ENCODE measurements at places on chromosomes 1 and 21.

DNA sequence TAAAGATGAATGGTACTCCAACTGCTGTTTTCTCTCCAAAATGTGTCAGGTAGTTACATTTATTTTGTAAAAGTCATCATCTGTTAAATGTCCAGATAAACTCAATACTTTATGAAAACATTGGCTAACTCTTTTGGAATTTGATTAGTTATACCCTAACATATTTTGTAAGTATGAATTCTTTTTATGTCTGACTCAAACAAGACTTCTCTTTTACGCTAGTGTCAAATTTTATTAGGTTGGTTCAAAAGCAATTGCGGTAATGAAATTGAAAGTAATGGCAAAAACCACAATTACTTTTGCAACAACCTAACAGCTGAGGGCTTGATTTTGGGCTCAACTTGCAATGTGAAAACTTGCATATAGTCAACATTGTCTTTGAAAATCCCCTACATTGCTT is 41.0 kb upstream of the USP25 start:
- DNase-seq, result no peak

DNA sequence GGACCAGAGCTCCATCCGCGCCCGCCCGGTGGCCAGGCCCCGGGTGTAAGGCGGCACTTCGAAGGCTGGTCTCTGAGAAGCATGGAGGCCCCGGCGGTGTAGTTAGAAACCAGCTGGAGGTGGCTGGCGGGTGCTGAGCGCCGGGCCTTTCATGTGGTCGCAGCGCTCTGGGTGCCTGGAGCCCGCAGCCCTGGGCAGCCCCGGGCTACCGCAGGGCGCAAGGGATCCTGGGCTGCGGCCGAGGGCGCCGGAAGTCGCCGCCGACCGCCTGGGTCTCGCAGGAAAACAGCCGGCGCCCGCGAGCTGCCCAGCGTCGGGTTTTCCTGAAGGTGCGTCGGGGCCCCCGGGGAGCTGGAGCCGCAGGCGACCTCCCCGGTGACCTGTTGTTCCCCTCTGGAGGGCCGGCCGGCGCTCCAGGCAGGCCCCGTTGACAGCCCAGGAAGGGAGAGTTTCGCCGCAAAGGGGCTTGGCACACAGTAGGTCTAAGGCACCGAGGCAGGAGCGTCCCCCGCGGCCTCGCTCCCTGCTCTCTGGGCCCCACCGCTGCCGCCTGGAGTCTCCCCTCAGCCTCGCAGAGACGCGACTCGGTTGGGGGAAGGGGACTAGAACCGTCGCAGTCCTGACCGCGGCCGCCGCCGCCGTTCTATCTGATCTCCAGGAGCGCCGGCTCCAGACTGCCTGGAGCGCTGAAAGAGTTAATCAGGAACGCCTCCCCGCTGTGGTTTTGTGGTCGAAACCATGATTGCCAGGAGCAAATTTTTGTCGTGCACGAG is 2.7 kb downstream of the GRHL3 start:
- peak; percentile 40 for DNase-seq

DNA sequence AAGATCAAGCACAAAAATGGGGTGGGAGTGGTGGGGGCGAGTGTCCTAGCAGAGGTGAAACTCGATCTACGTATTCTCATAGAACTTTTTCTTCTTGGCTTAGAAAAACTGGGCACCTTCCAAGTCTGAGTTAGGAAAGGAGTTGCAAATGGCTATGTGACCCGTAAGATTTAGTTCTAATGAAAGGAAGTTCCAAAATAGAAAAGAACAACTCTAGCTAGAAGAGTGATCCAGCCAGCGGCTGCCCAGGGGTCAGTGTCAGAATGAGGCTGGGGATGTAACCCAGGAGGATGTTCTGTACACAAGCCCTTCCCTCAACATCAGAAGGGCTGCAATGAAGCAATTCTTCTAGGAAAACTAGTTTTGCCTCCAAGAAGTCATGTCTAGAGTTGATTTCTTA is 5.2 kb downstream of the MTARC1 start:
- no peak for DNase-seq

- no peak for DNase-seq
Observed at GRCh38 chr1:67294836-67295617, 12.6 kb upstream of the IL12RB2 start.

DNA sequence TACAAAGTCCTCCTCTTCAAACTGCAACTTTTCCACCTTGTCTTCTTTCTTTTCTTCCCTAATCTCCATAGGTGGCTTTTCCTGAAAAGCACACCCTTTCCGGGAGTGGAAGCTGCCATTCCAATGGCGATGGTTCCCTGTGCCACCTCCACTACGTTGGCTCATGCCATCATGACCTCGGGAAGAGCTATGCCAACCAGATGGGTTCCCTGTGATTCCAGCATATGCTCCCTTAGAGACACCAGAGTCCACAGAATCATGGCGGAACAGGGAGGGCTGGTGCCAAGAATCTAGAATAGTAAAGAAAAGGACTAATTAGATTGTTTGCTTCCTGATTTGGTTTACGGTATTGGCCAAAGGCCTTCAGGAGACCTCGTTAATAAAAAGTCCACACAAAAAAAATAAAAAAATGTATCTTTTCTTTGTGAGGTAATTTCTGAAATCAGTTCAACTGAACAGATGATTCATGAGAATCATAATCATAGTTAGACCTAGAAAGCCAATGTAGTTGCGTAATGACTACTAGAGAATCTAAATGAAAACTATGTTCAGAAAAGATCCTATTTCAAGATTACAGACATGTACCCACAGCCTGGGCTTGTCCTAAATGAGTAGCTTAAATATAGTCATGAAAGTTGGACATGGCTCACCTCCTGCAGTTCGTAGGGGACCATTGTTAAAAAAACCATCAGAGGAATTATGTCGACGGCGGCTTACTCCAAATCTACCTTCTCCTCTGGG is 30.9 kb upstream of the CCDC17 start:
- no peak for DNase-seq

DNA sequence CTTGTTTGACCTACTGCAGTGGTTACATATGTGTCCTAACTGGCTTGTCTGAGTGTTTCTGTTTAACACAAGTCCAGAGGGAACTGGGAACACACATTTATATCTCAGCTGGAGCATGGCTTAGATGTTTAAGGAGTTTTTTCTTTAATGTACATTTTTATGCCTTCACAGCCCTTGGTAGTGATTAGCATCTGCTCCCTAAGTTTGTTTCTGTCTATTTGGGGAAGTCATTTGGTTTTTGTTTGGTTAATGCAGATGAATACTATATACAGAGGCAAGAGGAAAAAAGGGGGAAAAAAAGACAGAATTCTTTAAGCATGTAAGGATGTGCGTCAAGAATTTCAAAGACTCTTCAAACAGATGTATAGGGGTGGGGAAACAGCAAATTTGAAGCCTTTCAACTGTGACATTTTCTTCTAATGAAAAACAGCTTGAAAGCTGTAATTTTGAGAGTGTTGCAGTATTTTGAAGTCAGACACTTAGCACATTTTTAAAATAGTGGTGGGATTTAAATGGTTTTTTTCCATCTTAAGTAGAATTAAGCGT is 15.4 kb downstream of the MACO1 start:
- DNase-seq, result no peak

DNA sequence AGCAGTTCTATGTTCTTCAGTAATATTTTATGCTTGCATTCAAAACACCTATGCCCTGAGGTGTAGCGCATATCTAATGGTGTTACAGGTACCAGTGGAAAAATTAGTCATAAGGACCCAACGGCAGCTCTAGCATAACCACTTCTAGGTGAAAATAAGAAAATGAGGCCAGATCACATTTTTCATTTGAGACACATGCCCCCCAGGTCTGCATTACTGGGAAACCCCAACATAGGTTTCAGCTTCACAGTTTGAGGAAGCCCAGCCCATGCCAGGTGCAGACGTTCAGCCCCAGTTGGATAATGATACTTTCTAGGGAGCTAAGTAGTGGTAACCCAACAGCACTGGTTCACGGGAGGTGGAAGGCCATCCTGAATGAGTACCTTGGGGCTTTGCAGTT is 129.8 kb downstream of the CNIH3 start:
- DNase-seq, result no peak

DNA sequence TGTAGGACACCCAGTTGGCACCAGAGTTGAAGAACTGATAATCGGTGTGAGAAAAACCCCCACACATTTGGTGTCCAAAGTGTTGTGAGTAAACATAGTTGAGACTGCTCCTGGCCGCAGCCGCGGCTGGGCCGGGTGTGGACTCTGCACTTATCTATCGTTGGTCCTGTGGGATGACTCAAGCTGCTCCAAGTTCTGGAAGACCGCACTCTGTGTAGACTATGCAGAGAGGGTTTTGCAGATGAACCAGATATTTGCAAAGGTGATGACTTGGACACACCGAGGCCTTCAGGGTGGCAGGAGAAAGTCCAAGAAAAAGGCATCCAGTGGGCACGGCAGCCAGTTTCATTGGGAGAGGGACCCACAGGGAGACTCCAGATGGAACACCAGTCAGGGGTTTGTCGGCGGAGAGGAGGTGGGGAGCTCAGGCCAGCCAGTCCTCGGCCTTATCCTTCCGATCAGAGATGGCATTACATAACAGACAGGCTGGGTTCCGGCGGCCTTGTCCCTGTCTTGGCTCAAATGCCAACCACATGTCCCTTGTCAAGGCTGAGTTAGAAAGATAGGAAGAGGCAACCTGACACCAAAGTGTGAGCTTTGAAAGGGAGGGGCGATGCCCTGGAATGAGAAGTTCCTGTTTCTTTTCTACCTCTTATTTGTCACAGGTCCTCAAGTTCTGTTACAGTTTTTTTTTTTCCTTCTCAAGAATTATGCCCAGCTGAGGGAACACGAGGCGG is 21.1 kb downstream of the C2CD2 start:
- DNase-seq, result no peak

GRCh38 chr1:57307392-57308170 is 116.3 kb downstream of the DAB1 start:
- no peak for DNase-seq

DNA sequence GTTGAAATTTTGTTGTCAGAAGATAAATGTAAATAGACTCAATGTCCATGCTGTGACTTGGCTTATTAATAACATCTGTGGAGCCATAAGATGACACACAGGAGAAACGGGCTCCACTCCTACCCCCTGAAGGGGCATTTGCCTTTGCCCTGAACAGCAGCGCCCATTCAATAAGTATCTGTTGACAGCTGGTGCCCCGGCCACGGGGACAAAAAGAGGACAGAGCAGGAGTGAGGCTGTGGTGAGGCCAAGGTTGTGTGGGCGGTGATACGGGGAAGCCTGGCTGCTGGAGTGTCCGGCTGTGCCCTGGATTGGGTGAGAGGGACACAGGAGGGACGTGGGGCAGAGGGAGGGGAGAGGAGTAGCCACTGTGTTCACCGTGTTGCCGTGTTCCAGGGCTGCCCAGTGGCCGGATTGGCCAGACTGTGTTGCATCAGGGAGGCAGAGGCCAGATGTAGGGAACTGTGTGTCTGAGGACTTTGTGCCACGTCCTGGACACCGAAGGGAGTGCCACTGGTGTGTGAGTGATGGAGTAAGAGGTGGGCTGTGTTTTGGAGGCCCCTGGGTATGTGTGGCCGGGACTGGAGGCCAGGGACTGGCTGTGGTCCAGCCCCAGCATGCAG is 15.1 kb downstream of the PRMT2 start:
- no peak for DNase-seq

DNA sequence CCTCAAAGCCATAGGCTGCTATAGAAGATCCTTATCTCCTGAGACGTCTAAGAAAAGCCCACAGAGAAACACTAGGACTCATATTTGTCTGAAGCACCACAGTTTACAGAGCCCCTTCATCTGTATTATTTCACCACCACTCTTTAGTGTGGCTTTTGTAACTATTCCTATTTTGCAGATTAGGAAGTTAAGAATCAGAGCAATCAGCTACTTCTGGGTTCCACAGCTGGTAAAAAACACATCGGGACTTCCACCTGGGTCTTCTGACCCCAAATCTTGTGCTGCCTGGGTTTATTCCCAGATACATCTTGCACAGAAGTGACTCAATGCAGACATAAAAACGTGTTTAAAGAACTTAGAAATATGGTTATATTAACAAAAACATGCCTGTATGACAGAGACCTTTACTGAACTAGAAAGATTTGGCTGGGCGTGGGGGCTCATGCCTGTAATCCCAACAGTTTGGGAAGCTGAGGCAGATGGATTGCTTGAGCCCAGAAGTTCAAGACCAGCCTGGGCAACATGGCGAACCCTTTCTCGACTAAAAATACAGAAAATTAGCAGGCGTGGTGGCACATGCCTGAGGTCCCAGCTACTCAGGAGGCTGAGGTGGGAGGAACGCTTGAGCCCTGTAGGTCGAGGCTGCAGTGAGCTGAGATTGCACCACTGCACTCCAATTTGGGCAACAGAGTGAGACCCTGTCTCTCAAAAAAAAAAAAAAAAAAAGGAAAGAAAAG is 40.9 kb downstream of the ELK4 start:
- no peak for DNase-seq

GRCh38 chr21:40685141-40685540 is 161.8 kb downstream of the DSCAM start:
- DNase-seq, result no peak

DNA sequence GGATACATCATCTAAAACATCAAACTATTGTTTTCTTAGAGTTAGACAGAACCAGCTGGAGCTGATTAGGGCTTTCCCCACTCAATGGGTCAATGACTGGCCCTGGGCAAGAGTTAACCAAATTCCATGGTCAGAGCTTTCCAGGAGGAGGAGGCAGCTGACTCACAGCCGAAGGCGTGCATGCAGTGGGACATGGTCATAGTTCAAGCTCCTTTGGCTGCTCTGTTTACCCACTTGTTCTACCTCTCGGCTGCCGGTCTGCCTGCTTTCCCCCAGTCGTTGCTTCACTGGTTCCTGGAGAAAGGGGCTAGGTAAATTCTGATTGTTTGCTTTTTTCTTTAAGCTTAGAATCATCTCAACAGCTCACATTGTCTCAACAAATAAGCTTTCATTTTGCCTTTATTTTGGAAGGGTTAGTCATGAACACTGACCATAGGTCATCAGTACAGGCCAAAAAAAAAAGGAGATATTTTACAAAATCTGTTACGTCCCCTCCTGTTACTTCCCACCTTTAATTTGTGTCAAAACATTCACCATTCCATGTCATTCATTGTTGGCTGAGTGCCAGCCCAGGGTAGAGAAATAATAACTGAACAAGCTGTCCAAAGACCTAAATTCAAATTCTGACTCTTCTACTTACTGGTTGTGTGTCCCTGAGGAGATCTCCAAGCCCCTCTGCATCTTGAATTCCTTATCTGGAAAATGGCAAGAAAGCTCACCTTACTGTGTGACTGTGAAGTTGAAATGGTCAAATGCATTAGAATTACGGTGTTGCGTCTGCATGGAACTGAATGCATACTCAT is 12.0 kb downstream of the MAB21L3 start:
- DNase-seq, result no peak
